Activated CD4-positive, alpha-beta memory T cell treated with anti-CD3 and anti-CD28 coated beads for 36 hours (primary cell): ENCODE measurements at places on chromosomes 1 and 21. TPM values are rescaled to one million over a fixed set of nuclear protein-coding genes. Genes with fewer than 3 reads are reported as not detected.

DNA sequence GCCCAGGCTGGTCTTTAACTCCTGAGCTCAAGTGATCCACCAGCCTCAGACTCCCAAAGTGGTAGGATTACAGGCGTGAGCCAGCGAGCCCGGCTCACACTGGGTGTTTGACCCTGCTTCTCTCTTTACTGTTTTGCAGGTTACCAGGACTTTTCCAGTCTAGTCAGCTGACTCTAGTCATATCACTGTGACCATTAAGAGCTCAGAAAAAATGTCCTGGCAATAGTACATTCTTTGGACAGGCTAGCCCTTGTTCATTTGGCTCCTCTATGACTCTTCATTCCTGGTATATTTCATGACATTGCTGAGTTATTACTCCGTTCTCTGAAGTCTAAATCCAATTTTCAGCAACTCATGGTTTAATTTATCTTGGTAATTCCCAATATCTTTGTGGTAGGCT is 8.0 kb upstream of the CA6 start:
- no peak for DNase-seq

DNA sequence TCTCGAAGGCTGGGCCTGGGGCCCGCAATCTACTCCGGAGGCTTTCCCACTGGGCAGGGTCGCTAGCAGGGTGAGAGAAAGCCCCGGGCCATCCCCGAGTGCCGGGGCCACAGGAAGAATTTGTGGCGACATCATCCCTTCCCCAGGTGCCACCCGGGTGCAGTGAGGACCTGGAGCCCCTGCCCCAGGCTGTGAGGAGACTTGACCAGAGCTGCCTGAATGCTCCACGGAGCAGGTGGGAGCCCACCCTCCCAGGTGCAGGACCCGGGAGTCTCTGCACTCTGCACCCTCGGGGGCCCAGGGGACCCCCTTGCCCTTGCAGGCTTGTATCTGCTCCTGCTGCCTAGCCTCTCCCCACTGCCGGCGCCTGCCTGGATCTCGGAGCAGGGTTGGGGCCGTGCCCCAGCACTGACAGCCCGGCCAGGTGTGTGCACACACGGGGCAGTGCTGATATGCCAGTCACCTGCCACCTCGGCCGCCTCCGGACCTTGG is 67.5 kb upstream of the RGS7 start:
- DNase-seq: no peak

GRCh38 chr1:19115082-19115808 is 94.8 kb downstream of the UBR4 start:
- no peak for DNase-seq

- no peak for DNase-seq
These were observed 5.6 kb downstream of the ARID1A start for GRCh38 chr1:26701266-26701994.

GRCh38 chr1:74395571-74395970 is 116.8 kb downstream of the LRRC53 start:
- no peak for DNase-seq

- no peak for DNase-seq
These were observed 65.4 kb downstream of the FAM163A start for GRCh38 chr1:179808503-179808902.

- DNase-seq: no peak
These were observed 27.5 kb downstream of the PRMT2 start for GRCh38 chr21:46662765-46663500.

GRCh38 chr1:246824541-246824940 is 100.3 kb downstream of the SCCPDH start:
- DNase-seq: no peak

GRCh38 chr1:47617381-47618221 is 179.8 kb downstream of the FOXD2 start:
- no peak for DNase-seq

DNA sequence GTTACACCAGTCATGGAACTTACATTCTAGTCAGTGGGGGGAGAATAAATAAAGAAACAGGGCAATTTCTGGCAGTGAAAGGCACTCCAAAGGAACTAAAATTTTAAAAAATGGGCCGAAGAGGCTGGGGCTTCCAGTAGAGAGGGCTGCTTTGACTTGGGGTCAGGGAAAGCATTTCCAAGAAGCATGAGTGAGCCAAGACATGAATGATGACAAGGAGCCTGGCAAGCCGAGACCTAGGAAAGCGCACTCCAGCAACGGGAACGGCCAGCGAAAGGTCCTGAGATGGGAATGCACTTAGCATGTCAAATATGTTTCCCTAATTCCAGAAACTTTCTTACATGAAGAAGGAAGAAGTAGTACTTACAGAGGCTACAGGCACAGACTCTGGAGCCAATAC is 95.4 kb upstream of the NGF start:
- DNase-seq: no peak

DNA sequence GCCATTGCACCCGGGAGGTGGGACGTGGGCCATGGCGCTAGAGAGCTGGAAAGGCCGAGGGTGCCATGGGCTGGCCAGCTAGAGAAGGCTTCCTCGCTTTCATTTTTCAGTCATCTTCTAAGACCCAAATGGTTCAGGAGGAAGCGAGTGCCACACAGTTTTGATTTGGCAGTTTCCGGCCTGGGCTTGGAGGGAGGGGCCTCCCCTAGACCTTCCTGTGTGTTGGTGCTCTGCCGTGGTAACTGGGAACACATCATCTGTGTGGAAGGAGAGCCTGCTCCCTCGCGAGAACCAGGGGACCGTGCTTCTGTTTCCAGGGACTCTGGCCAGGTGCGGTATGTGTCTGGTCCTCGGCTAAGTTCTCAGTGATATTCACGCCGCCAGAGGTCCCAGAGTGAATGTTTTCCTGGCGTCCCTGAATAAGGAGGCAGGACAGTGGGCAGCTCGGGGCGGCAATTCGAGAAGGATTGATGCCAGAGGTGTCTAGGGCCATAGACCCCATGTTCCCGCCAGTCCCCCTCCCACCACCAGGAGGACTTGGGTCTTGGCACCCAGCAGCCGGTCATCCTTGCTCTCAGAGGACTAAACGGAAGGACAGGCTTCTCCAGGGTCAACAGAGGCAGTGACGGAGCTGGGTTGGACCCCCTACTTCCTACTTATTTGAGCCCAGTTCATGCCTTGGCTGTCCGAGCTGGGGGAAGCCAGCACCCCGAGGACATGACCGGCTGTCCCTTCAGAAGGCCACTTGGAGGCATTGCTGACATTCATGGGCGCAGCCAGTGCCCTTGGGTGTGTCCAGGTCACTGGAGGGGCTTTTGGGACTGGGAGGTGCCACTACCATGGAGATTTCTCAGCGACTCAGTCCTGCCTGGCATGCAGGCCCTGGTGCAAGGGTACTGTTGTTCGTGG is 2.7 kb upstream of the NPHP4 start:
- peak; percentile 84 for DNase-seq

DNA sequence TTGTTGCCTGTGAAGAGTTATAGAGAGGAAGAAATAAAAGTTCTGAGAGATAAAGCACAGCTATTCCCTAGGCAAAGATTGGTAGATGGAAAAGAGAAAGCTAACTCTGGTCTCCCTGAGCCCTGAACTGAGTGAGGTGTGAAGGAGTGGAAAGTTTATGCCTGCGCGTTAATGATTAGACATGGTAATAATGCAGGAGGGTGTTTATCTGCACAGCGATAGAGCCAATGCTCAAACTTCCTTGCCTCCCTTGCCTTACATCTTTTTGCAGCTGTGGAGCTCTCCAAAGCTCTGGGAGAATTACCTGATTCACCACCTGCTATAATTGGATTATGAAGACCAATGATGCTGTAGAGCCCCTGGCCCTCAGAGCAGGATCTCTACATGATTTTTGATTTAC is 32.8 kb upstream of the CHRM3 start:
- no peak for DNase-seq

GRCh38 chr21:15508554-15508953 is 221.2 kb upstream of the USP25 start:
- DNase-seq: no peak

DNA sequence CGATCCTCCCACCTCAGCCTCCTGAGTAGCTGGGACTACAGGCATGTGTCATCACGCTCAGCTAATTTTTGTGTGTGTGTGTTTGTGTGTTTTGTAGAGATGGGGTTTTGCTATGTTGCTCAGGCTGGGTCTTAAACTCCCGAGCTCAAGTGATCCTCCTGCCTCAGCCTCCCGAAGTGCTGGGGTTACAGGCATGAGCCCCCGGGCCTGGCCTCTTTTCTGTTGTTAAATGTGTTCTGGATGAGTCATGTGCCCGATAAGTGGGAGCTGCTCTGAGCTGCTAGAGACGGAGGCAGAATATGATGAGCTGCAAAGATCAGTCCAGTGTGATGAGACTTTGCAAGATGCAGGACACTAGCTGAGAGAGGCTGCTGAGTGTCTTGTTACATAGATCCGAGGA is 75.5 kb downstream of the VPS13D start:
- DNase-seq: no peak

DNA sequence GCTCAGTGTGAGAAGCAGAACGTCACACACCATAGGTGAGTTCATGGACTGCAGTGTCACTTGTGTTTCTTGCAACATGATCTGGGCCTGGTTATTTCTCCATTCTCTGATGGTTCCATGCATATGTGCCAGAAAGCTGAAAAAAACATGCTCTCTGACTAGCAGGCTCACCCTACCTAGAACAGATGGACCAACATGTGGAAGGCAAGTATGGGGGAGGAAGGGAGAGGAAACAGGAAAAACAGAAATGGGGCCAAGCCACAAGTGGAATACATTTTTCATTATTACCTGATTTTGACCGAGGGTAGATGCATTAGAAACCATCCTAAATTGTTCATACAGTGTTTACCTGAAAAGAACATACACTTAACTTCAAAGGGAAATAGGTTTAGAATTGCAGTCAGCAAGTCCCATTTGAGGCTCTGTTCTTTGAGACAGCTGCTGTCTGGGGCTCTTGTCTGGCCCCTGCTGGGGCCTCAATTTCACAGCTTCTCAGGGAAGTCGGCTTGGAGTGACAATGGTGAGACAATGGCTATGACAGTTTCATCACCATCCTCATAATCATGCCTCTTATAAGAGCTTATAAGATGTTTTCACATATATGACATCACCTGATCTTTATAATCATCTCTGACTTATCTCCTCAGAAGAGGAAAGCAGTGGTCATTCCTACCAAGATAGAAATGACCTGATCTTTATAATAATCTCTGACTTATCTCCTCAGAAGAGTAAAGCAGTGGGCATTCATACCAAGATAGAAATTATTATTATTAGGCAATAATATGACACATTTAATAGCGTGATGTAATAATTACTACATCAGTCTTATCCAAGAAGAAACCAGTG is 327.3 kb downstream of the SIPA1L2 start:
- no peak for DNase-seq

DNA sequence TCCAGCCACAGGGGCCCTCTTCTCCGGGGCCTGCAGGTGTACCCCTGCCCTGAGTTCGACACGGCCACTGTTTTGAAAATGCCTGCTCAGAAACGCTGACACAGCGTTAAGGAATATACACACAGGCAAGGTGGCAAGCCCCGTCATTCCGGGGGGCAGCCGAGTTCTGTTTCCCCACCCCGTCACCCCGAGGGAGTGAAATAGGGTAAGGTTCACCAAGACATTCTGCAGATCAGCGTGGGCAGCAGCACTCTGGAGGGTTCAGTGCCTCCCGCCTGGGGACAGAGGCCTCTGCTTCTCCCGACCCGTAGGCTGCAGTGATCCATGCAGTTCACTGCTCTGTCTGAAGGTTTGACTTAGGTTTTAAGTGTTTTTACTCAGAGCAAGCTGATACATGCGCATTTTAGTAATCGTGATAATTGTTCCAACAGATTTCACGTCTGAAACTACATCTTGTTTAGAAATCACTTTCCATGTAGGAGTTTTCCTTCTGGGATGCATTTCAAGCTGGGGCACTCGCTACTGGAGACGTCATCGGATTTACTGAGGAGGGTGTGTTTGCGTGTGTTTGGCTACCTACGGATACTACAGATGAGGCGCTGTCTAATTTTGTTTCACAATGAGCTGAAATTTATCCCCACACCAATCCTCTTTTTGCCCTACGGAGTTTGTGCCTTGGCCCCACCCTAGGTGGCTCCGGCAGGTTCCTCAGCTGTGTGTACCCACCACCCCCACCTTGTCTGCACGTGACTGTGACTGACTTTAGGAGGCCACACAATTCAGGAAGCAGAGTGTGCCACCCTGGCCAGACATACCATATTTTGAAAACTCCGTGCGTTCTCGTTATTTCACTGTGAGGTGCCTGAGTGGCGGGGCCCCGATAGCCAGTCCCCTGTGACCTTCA is 63.5 kb downstream of the AGPAT3 start:
- no peak for DNase-seq

DNA sequence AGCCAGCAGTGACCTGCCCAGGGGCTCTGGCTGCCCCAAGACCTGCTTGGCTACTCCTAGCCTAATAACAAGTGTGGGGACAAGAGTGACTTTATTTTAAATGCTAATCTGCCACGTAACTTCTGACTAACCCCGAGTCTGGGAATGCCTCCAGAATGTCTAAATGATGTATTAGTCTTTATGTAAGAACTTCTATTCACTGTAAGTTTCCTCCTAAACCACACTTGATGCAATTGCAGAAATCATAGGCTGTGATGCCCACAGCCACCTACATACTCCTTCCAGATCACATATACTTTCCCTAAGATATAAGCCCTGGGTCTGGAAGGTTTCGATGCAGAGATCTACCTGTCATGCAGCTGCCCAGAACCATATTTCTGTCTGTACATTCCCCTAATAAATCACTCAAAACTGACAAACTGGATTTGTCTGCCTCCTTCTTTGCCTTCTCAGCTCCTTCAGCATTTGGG is 5.9 kb upstream of the VPS45 start:
- no peak for DNase-seq

GRCh38 chr1:51253691-51254090 is 17.6 kb downstream of the RNF11 start:
- no peak for DNase-seq

GRCh38 chr1:15116966-15117365 is 36.6 kb upstream of the TMEM51 start:
- no peak for DNase-seq

- DNase-seq: no peak
These were observed 10.3 kb upstream of the S100A10 start for GRCh38 chr1:152003846-152004442.

- no peak for DNase-seq
These were observed 54.7 kb downstream of the FNBP1L start for GRCh38 chr1:93502571-93502970.

GRCh38 chr21:36825658-36826057 is 126.7 kb downstream of the SIM2 start:
- no peak for DNase-seq

GRCh38 chr1:152397474-152397873 is 16.6 kb downstream of the CRNN start:
- no peak for DNase-seq

- no peak for DNase-seq
These were observed 6.9 kb downstream of the USP48 start for GRCh38 chr1:21775985-21776562.

DNA sequence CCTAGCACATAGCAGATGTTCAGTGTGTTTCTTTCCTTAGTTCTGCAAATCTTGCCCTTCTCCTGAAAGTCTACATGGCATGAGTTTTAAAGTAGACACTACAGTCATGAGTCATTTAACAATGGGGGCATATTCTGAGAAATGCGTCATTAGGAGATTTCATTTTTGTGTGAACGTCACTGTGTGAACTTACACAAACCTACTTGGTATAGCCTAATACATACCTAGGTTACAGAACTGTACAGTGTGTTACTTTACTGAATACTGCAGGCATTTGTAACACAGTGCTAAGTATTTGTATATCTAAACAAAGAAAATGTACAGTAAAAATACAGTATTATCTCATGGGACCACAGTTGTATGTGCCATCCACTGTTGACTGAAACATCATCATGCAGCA is 10.0 kb downstream of the TTF2 start:
- no peak for DNase-seq

- no peak for DNase-seq
These were observed 6.9 kb downstream of the RIPK4 start for GRCh38 chr21:41759926-41760325.

Gene PRKAA2
- not detected for total RNA-seq

Gene F11R
- 25.3 TPM for total RNA-seq

Gene RAB3B
- 0.17 TPM for total RNA-seq

Gene SPATA45
- total RNA-seq: 0.51 TPM

Gene MYOM3
- total RNA-seq: not detected

Gene IFI6
- total RNA-seq: 76.4 TPM
